ENCODE measurements at places on chromosomes 6 and 20.

DNA sequence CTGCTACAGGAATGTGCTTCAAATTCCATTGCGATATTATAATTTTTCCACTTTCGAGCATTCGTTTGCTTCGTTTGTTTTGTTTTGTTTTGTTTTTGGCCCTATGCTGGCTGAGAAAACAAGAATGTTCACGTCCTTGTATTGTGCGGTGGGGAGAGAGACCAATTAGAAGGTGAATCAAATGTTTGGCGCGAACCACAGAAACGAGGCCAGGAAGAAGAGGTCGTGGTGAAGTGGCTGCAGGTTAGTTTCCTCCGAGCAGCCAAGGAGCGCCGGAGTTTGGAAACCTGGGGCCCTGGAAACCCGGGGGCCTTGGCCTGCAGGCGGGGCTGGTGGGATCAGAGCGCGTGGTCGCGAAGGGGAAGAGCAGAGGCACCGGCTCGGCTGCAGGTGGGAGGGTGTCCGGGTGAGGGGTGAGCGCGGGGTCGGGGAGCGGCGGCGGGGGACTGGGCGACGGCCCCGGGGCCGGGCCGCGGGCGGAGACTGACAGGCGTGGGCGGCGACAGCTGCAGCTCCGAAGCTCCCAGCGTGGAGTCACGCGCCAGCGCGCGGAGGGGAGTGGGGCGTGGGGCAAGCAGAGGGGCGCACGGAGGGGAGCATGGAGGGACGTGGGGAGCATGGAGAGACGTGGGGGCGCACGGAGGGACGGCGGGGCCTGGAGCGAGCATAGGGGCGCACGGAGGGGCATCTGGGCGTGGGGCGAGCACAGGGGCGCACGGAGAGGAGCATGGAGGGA, 141.5 kb upstream of the PDE10A start:
- no peak for DNase-seq

- DNase-seq, result no peak
These were observed 86.2 kb downstream of the TFAP2C start for GRCh38 chr20:56715309-56715708.

GRCh38 chr20:20734475-20734948, 22.1 kb upstream of the RALGAPA2 start:
- no peak for DNase-seq

GRCh38 chr6:151651639-151652038, 155.8 kb upstream of the ESR1 start:
- DNase-seq, result no peak

DNA sequence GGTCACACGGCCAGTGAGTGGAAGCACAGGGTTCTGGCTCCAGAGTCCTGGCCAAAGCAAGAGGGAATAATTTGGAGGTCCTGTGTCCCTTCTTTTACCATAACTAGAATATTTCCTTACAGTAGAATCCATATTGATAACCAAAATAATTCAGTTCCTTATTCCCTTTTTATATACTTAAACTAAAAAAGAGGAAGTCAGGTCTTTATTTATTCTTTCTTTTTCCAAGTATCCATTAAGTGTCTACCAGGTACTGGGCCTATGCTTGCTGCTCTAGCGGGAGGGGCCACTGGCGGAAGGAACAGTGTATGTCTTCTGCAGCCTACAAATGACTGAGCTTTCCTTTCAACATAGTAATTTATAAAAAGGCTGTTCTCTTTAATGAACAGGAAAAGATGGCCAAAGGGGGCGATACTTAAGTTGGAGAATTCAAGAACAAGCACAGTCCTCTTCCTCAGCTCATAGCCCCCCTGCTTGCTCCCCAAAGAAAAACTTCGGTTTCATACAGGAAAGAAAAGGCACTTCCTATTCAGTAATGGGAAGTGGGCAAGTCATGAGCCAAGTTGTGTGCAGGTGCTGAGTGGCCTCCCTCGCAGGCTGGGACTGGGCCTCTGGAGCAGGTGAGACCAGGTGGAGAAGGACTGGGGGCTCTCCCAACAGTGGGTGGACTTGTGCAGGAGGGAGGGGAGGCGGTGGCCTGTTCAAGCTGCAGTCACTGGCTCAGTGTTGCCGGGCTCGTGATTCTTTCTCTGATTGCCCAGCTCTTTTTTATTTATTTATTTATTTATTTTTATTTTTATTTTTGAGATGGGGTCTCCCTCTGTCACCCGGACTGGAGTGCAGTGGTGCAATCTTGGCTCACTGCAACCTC, 110.9 kb downstream of the ARMC2 start:
- no peak for DNase-seq

GRCh38 chr6:157108923-157109322, 214.4 kb downstream of the TMEM242 start:
- DNase-seq, result no peak

GRCh38 chr6:1175877-1176276, 136.0 kb upstream of the FOXQ1 start:
- DNase-seq, result no peak

GRCh38 chr6:63883597-63883996, 248.0 kb downstream of the PHF3 start:
- DNase-seq, result no peak

- no peak for DNase-seq
These were observed 114.4 kb downstream of the MTHFD1L start for GRCh38 chr6:150979826-150980350.

DNA sequence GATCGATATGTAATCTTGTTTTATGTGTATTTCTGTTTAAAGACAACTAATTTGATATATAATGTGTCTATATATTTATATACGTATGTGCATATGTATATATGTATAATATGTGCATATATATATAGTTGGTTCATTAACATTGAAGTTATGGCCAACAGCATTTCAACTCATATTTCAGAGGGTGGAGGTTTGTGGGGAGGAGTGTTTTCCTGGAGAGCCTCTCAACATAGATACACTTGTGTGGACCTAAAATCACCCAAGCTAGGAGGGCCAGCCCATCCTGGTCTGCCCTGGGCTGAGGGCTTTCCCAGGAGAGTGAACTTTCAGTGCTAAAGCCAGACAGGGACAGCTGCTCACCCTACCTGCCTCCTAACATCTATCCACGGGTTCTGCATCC, 68.8 kb downstream of the TMEM242 start:
- DNase-seq, result no peak

DNA sequence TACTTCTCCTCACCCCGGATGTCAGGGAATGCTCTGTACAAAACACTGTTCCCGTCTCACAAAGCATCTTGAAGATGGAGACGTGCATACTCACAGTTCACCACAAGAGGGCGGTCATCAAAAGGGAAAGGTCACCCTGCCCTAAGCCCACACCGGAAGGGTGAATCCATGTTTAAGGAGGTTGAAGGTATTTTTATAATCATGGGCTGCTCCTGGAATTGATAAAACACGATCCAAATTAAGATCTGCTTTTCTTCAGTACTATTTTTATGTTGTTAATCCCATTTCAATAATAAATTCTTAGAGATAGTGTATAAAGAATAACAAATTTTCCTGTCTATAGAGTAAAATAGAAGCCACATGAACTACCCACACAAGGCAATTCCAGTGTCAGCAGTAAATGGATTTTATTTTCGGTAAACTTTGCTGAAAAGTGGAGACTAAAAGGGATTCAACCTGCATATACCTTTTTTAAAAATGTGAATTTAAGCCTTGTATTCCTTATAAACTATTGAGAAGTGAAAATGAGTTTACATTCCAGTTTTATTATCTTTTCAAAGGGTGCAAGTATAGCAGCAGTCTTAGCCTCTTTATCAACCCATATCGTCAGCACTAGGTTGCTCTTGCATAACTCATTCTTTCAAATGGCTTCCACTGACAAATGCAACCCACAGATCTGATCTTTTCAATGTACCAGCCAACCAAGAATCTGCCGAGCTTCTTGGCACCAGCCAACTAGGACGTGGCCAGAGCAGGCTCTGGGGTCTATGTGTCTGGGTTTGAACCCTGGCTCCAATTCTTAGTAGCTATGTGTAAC, 79.7 kb upstream of the MBOAT1 start:
- peak; percentile 51 for DNase-seq

GRCh38 chr6:5034328-5034727, 30.5 kb upstream of the RPP40 start:
- DNase-seq, result no peak

- no peak for DNase-seq
These were observed 84.6 kb downstream of the PDE7B start for GRCh38 chr6:135935941-135936601.

DNA sequence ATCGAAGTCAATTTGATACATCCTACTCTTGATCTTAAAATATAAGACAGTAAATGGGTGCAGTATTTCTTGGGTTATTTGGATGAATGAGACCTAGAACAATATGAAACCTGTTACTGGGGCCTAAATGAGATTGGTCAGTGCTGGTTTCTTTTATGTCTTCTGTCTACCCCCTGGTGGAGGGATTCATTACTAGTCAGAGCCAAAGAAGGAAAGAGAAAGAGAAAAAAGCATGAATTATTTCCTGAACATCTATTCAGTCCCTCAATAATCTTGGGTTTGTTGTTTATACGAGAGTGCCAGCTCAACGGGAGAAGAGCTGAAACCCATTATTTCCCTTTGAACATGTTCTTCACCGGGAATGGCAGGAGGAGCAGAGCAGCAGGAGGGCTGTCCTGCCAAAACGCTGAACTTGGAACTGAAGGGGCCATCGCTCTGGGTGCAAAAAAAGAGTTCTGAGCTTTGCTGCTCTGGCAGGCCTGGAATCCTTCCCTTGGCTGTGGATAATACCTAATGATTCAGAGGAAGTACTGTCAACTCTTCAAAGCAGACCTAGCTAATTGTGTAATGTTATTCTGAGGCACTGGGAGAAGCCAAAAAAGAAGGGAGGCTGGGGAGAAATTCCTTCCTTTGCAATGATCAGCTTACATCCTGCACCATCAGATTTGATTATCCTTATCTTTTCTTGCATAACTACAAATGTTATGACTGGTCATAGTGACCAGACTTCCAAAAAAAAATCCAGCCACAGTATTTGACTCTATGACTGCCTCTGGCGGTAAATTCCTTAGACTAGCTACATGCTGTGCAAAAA, 72.0 kb downstream of the BLOC1S5 start:
- DNase-seq, result no peak
